ENCODE measurements at places on chromosomes 1 and 21.

GRCh38 chr1:36778740-36779139 is 255.6 kb downstream of the GRIK3 start:
- no peak for DNase-seq

- DNase-seq = peak; percentile 60
These were observed 55.2 kb downstream of the NENF start for GRCh38 chr1:212487774-212488435.

GRCh38 chr1:201999625-202000238 is 10.7 kb upstream of the ELF3 start:
- peak; percentile 98 for DNase-seq

DNA sequence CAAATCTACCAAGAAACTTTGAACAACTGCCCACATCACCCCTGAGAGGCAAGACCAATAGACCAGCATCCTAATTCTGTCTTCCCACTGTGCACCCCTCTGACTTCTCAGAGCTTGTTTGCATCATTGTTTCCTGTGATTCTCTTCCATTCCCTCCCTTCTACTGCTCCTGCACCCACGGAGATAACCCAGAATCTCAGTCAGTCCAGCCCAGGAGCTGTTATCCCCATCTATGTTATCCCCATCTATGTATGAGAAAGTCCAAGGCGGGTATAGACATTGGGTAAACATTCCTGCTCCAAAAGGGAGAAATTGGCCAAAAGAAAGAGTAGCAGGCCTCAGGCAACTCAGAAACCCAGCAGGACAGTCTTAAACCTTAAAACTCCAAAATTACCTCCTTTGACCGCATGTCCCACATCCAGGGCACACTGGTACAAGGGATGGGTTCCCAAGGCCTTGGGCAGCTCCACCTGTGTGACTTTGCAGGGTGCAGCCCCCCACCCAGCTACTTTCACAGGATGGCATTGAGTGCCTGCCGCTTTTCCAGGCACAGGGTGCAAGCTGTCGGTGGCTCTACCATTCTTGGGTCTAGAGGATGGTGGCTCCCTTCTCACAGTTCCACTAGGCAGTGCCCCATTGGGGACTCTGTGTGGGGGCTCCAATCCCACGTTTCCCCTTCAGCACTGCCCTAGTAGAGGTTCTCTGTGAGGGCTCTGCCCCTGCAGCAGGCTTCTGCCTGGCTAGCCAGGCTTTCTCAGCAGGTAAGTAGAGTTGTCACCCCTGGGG is 414.8 kb downstream of the NPHP4 start:
- DNase-seq = no peak

DNA sequence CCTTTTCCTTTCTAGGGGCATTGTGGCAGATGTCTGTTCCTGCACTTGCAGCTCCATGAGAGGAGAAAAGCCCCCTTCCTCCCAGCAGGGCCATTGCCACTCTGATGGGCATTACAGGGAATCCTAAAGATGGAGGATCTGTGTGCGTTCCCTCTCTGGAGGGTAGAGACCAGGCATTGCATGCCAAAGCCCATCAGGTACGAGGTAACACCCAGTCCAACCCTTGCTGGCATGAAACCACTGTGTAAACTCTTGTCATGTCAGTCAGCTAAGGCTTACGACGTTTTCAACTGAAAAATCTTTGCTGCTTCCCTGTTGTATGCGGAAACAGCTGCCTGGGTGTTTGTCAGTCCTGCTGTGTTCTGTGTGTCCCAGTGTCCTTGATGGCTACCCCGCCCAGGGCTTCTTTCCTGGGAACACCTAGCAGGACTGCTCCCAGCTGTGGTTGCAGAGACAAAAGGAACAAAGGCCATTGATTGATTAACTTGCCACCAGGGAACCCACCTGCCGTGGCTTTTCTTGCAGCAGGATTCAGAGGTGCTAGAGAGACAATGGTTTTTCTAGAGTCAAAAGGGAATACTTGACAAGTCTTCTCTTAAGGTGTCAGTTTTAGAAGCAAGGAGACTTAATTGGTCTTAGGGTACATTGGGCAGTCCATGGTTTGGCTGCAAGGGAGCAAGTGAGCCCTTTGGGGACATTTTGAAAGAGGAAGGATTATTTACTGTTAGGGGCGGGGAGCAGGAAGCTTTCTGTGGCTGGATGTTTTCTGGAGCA is 24.6 kb downstream of the B3GALT5 start:
- DNase-seq = peak; percentile 90

- peak; percentile 48 for DNase-seq
These were observed 252.2 kb upstream of the ADAMTS5 start for GRCh38 chr21:27219068-27219467.

GRCh38 chr1:197683895-197684553 is 91.3 kb downstream of the DENND1B start:
- no peak for DNase-seq

- no peak for DNase-seq
These were observed 2.0 kb downstream of the SERINC2 start for GRCh38 chr1:31414980-31415370.

DNA sequence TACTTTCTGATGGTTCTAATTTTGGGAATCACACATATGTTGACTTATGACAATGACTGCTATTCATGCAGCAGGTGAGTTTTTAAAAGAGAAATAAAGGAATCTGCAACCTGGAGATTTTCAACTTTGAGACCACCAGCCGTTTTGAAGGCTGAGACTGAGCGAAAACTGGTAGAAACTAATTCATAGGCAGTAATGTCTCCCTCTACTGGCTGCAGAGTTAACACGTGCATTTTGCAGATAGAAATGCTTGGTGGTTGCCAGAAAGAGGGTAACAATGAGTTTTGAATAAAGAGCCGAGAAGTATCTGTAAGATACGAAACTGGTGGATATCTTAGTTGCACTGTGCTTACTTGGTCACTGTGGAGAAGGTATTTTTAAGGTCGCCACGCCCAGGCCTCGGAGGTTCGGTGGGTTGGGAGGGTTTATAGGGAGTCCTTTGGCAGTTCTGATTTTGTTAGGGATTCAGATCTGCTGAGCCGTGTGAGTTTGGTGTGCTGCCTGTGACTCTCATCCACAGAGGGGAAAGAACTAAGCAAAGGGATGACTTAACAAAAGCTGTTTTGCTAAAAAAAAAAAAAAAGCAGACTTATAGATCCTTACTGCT is 83.0 kb downstream of the RYR2 start:
- peak; percentile 74 for DNase-seq

DNA sequence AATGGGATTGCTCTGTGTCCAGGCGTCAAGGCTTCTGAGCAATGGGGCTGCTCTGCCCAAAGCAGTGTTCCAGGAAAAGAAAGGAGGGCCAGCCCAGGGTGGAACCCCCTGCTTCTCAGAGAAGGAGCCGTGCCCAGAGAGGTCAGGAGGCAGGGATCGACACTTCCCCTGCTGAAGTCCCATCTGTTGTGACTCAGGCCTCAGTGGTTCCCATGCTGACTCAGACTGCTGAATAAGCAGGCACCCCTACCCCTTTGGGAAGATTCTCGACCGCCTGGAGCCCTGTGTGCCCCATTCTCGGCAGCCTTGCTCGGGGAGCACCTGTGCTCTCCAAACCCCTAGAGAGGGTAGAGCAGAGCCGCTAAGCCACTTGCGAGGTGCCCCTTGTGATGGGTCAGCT is 23.9 kb downstream of the PKP1 start:
- DNase-seq = no peak

GRCh38 chr1:48540587-48540986 is 68.6 kb upstream of the SPATA6 start:
- peak; percentile 26 for DNase-seq

DNA sequence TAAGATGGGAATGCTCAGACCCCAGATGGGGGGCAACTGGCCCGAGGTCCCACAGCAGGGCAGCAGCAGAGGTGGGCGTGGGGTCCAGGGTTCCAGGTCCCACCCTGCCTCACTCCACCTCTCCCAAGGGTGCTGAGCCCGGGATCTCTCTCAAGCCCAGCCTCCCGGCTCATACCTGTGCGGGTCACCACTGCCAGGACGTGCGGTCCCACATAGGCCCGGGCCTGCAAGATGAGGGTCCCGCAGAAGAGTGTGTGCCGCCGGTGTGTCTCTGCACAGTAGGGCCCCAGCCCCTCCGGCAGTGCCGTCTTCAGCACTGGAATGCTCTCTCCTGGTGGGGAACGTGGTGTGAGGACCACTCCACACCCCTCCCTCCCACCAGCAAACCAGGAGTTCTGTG is 14.9 kb downstream of the ATP13A2 start:
- DNase-seq = no peak

DNA sequence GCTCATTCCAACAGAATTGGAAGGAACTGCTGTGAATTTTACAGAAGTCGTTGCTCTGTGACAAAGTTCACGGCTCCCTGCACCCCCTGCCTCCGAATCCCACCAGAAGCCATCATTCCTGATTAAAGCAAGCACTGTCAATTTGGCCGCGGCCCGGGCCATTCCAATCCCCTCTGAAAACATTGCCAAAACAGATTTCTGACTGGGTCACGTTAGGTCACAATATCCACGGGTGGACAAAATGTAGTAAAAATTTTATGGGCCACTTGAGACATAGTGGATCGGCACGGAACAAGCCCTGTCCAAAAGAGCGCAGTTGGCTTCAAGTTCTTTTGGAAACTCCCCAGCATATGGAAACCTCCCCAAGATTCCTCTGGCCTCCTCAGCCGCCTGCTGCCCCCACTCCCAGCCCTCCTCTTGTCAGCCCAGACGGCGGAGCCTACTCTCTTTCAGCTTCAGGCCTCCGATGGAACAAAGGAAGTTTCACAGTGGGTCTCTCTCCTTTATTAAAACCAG is 67.2 kb upstream of the IFNAR2 start:
- no peak for DNase-seq

GRCh38 chr1:228281631-228282328 is 73.9 kb downstream of the OBSCN start:
- no peak for DNase-seq

- no peak for DNase-seq
These were observed 2.6 kb downstream of the GTF2B start for GRCh38 chr1:88888750-88889149.

DNA sequence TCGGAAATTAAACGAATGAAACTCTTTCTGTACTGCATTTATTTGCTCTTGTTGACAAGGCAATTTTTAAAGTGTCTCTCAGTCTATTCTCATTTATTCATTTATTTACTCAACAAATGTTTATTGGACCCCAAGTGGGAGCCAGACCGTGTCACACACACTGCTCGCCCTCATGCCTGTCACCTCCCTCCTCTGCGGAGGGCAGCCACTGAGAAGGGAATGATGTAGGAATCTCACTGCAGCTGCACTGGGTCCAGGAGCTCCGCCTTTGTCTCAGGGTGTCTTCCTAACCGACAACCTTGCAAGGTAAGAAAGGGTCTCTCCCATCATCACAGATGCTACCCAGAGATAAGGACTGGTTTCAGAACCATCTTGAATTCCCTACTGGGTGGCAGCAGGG is 14.1 kb upstream of the KLHDC7A start:
- DNase-seq = no peak

DNA sequence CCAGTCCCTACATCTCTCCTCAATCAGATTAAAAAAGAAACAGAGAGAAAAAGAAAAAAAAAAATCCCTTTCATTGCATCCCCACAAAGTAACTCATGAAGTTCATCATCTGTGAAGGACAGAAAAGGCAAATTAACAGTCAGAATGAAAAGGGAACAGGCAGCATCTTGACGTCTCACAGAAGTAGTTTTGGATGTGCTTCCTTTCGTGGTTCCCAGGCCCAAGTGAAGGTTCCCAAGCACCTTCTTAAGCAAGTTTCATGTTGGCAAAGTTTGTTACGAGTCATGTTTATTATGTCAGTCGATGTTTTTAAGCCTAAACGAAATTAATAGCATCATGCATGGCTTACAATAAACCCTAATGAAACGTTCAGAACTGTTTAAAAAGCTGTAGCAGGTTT is 475.2 kb downstream of the SETD4 start:
- no peak for DNase-seq

- DNase-seq = peak; percentile 38
These were observed 55.0 kb downstream of the KCNJ15 start for GRCh38 chr21:38311765-38312164.

- no peak for DNase-seq
These were observed 101.7 kb upstream of the HAO2 start for GRCh38 chr1:119266858-119267257.

DNA sequence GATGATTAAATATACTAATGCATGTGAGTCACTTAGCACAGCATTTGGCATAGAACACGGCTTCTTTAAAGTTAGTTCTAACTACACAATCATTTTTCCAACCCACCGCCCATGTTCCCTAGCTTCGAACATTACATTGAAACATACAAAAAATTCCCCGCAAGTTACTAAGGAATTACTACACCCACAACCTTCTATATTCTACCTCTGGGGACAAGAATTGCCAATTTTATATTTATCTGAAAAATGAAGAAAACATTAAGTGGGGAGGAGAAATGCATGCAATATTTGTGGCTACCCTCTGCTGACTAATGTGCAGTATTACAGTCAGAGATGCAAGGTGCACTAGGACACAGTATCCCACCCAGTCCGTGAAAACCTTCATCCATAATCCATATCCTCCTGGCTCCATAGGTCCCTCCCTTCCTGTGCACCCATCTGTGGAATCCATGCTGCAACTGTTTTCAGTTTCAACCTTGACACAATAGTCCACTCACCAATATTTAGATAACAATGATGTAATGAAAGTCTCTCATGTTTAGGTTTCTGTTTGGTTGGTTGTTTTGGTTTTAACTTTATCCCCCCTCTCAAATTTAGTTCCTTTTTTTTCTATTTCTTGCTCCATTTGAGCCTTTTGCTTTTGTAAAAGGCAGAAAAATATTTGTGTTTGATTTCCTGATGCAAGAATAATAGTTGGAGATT is 31.6 kb downstream of the RGS5 start:
- DNase-seq = peak; percentile 90

DNA sequence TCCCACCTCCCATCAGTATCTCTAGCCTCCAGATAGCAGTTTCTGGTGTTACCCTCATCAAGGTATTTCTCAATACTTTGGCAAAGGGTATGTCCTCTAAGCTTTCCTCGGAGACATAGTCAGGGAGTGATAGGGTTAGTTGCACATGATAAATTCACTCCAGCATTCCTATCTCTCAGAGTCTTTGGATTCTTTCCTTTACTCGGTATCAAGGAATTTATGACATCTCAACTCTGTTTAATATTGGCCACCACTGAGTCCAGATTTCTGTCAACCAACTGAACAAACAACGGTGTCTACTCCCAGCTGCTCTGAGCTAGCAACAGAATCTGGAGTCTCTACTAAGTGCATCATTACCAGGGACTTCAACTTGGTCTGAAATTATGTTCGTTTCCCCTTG is 233.4 kb downstream of the TM2D1 start:
- DNase-seq = no peak

DNA sequence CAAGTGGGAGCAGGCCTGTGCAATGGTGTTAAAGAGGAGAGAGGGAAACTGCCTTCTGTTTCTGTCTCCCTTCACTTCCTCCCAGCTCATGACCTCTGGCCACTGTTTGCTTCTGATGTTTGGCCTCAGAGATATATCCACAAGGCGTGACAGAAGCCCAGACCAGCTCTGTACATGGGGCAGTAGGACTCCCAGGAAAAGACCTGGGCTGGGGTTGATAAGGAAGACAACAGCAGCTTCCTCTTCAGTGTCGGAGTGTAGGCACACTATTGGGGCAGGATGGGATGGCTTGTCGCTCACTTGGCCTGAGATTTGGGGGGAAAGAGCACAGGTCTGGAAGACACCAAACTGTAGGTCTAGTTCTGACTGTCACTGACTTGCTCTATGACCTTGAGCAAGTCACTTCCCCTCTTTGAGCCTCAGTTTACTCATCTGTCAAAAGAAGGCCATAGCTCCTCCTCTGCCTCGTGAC is 67.8 kb upstream of the KLHDC7A start:
- DNase-seq = no peak

Data from DMS53 (cell line).